Fibroblast of pulmonary artery (primary cell): ENCODE measurements at places on chromosomes 12 and 14.

- DNase-seq: no peak
Measured at GRCh38 chr12:6285532-6286306, 24.8 kb upstream of the PLEKHG6 start.

- DNase-seq: no peak
Measured at GRCh38 chr14:35333797-35334743, 41.9 kb downstream of the PSMA6 start.

GRCh38 chr12:44875417-44875953 is 630 bp downstream of the NELL2 start:
- DNase-seq: no peak

GRCh38 chr14:95504135-95505029 is 12.1 kb downstream of the SYNE3 start:
- DNase-seq: peak; percentile 82

- peak; percentile 59 for DNase-seq
Measured at GRCh38 chr14:68468437-68469207, 324.2 kb downstream of the ZFP36L1 start.

- no peak for DNase-seq
Measured at GRCh38 chr14:55201219-55202101, 10.1 kb upstream of the DLGAP5 start.

GRCh38 chr12:89951050-89951693 is 242.5 kb upstream of the ATP2B1 start:
- no peak for DNase-seq

GRCh38 chr12:10331642-10332239 is 24.1 kb downstream of the KLRD1 start:
- peak; percentile 79 for DNase-seq

GRCh38 chr12:48924617-48925303 is 532 bp downstream of the FKBP11 start:
- peak; percentile 48 for DNase-seq

DNA sequence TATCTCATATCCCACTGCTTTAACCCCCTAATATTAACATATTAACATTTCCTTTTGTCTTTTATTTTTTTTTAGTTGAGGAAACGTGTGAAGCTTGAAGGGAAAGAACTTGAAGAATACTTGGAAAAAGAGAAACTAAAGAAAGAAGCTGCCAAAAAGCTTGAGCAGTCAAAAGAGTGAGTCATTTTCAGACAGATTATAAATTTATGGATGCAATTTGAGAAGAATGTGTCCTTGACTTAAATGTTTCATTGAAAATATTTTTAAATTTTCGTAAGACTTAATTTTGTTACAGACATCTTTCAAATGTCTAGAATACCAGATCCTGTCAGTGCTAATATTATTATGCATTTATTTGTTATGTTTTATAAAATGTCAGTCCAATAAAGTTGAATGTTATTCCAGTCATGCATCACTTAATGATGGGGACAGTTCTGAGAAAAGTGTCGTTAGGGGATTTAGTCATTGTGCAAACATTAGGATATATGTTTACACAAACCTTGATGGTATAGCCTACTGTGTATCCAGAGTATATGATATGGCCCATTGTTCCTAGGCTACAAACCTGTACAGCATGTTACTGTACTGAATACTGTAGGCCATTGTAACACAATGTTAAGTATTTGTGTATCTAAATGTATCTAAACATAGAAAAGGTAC is 32.6 kb downstream of the CPSF2 start:
- peak; percentile 18 for DNase-seq

- DNase-seq: peak; percentile 91
Measured at GRCh38 chr12:106136263-106136662, 2.5 kb downstream of the NUAK1 start.

- peak; percentile 39 for DNase-seq
Measured at GRCh38 chr12:104411826-104412641, 44.7 kb upstream of the CHST11 start.

DNA sequence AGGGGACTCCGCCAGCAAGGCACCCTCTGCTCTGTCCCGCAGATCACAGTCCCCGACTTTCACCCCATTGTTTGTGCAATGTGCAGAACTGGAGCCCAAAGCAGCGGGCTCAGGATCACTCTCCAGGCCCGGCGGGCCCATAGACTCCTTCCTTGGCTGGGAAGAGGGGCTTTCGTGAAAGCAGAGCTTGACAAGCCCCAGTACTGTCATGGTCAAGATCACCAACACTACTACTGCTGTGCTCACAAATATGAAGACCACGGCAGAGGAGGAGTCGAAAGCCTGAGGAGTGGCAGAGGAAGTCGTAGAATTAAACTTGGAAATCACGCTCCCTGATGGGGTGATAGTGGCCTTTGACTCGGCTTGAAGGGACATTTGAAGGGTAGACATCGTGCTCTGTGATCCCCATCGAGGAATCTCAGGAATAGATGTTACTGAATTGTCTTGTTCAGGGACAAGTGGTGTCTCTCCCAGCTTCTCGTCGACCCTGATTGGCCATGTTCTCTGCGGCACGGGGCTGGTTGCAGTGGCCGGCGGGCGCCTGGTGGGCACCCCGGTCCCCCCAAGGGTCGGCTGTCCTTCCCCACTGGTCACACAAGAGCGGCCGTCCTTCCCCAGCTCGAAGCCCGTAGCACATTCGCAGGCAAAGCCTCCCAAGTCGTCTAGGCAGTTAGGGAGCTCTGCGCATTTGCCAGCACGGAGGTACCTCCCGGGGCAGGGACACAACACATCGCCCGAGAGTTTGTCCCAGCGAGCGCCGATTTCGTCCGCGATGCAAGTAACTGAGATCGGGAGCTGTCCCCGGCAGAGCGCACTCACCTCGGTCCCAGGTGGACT is 1.1 kb downstream of the CLEC14A start:
- peak; percentile 34 for DNase-seq

DNA sequence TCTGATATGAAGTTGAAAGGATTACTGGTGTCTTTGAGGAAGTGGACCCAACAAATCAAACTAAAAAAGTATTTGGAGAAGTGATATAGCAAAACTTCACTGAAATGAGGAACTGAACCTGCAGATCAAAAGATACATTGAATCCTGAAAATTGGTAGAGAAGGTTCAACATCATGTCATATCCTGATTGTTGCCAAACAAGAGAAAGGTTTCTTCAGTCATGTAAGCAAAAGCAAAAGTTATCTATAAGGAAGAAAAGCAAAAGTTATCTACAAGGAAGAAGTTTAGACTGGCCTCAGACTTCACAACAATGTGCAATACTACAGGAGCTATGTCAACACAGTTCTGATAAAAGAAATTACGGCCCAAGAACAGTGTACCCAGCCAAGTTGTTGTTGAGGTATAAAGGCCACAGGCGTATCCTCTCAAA is 142.7 kb downstream of the RAD51B start:
- peak; percentile 72 for DNase-seq

- no peak for DNase-seq
Measured at GRCh38 chr12:19963972-19964371, 404.4 kb upstream of the PDE3A start.

DNA sequence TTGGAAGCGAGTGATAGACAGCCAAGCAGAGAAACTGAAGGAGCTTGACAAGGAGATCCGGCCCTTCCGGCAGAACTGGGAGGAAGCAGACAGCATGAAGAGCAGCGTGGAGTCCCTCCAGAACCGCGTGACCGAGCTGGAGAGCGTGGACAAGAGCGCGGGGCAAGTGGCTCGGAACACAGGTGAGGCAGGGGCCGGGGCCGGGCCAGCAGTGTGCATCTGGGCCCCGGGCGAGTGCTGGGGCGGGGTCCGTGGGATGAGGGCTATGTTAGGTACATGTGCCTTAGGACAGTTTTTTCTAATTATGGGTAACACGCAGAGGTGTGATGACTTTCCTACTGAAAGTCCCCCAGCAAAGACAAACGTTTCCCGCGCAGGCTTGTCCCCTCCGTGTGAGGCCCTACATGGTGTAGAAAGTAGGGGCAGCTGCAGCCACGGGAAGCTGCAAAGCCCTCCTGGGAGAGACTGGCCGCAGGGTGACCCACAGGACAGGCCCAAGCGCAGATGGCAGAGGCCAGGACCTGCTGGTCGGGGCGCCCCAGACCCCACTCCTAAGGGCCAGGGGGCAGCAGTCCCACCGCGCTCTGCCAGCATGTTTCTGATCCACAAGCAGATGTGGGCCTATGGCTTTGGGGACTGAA is 19.1 kb upstream of the AMN start:
- no peak for DNase-seq

GRCh38 chr14:21528381-21529348 is 2.5 kb upstream of the SALL2 start:
- DNase-seq: peak; percentile 64

DNA sequence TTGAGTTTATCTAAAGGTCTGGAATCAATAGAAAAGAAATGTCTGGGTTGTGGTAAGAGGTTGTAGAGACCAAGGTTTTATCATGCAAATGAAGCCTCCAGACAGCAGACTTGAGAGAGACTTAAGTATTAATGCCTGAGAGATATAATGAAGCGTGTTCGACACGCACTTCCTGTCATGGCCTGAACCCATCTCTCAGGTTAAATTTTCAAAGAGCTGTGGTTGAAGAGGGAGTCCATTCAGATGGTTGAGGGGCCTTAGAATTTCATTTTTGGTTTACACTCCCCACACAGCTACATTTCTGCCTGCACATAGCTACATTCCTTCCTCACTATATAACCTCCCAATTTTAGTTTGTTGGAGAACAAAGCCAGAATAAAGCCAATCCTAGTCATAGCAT is 10.1 kb upstream of the CLEC12A start:
- no peak for DNase-seq

- no peak for DNase-seq
Measured at GRCh38 chr12:105907982-105908381, 230.8 kb downstream of the NUAK1 start.

GRCh38 chr12:122921917-122922316 is 26.0 kb upstream of the VPS37B start:
- DNase-seq: no peak

GRCh38 chr14:21505012-21505553 is 6.1 kb downstream of the METTL3 start:
- DNase-seq: no peak

DNA sequence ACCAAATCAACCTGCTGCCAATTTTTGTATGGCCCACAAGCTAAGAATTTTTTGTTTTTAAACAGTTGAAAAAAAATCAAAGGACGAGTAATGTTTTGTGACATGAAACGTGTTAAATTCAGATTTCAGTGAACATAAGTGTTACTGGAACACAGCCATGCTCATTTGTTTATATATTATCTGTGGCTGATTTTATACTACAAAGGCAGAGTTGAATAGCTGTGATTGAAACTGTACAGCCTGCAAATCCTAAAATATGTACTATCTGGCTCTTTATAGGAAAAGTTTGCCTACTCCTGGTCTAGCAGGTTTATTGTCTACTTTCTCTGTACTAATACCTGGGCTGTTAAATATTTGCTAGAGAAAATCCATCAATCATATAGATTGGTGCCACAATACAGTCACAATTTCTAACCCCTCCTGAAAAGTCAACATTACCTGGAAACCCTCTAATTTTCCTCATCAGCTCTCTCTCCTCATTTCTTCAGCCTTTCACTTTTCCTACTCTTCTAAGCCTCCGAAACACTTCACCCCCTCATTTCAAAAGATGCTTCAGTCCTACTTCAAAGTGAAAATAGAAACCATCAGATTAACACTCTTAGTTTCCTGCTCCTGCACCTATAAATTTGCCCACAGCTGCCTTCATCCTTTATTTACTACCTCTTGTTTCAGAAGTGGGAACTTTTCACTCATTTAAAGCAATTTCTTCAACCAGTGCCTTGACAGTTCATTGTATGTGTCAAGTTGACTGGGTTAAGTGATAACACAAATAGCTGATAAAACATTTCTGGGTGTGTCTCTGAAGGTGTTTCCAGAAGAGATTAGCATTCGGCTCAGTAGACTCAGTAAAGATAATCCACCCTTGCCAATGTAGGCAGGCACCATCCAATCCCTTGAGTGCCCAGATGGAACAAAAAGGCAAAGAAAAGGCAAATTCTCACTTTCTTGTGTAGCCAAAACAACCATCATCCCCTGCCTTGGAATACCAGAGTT is 18.0 kb upstream of the C2CD5 start:
- no peak for DNase-seq

GRCh38 chr12:71797531-71797930 is 42.0 kb upstream of the TBC1D15 start:
- no peak for DNase-seq

- peak; percentile 82 for DNase-seq
Measured at GRCh38 chr14:50045039-50045711, 71.2 kb downstream of the VCPKMT start.

DNA sequence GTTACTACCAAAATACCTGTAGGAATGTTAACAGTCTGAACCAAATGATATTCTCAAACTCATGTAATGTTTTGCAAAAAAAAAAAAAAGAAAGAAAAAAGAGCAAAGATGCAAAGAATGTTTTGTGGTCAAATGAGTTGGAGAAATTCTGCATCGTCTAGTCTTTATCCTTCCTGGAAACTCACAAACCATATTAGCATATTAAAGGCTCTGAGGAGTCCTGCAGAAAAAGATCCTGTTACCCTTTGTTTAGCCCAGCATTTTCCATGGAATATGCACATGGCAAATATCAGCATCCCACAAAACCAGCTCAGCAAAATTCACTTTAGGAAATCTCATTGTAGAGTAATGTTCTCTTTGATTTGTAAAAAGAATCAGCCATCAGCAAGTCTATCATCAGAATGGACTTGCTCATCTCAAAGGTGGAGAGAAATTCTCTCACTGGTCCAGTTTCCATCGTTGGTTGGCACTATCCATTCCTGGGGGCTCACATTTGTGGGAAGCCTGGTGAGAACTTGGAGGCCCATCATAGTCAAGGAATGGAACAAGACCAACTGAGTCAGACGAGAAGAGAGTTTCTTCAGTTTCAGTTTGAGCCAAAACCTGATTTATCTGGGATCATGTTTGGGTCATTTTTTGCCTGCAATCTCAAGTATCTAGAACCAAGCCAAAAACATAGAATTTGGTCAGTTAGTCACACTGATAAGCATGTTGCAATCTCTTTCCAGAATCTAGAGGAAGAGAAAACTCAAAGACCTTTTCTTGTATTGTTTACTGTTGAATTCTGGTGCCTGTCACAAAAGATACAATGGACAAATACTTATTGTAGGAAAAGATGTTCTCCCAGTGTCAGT is 129.8 kb downstream of the TBX5 start:
- no peak for DNase-seq

GRCh38 chr14:39160494-39160893 is 9.6 kb downstream of the TRAPPC6B start:
- no peak for DNase-seq

DNA sequence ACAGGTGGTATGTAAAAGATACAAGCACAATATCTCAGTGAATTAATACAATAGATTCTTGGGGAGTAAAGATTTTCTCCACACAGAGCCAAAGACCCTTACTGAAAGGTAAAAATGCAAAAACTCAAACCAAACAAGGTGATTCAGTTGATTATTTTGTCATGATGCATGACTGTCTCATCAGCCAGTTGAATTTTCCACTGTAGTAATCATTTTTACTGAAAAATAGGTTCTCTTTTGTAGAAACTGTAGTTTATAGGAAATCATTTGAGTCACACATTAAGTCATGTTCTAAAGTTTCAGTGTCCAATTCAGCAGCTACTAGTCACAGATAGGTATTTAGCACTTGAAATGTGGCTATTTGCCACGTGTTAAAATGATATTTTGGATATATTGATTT is 53.6 kb downstream of the PPFIA2 start:
- DNase-seq: no peak

DNA sequence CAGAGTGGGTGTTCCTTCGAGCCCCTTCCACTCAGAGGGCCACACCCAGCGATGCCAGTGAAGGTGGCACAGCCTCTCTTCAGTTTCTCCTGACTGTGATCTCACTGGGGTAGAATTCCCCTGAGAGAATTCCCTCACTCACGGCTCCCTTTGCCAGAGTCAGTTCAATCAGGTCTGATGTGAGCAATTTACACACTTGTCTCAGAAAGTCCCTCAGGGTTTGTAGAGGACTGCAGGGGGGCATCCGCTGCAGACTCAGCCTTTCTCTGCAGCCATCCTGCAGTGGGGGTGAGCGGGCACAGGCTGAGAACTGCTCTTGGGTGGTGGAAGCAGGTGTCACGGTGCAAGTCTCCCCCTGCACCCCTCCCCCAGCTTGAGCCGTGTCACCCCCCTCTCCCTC is 205.4 kb upstream of the PRMT8 start:
- no peak for DNase-seq
